ENCODE measurements at places on chromosomes 3 and 15.

DNA sequence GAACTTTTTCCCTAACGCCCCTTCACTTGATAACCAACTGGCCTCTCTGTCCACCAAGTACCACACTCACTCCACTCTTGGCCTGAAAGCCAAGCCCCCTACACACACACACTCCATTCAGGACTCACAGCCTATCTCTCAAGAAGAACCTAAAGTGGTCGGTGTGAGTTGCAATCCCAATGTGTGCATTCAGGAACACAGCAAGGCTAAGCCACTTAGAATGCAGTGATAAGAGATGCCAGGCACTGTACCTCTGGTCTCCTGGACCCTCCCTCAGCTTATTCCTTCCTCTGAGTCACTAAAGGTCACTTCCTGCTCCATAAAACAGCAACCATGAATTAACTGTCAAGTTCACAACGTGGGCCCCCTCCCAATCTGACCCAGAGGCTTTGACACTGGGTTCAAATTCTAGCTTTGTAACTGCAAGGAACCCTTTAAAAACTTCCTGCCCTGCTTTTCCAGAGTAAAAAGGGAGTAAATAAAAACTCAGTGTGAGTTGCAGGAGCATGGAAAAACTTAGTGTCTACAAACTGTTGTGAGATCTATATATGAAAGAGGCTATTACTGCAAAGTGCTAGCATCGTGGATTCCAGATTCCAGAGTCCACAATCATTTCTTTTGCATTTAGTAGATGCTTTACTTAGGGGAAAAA, 17.6 kb upstream of the KCNMB3 start:
- no peak for DNase-seq

GRCh38 chr15:61380270-61380669, 151.2 kb upstream of the RORA start:
- DNase-seq = no peak

- no peak for DNase-seq
Measured at GRCh38 chr3:127234778-127235177, 41.8 kb downstream of the PRR23E start.

DNA sequence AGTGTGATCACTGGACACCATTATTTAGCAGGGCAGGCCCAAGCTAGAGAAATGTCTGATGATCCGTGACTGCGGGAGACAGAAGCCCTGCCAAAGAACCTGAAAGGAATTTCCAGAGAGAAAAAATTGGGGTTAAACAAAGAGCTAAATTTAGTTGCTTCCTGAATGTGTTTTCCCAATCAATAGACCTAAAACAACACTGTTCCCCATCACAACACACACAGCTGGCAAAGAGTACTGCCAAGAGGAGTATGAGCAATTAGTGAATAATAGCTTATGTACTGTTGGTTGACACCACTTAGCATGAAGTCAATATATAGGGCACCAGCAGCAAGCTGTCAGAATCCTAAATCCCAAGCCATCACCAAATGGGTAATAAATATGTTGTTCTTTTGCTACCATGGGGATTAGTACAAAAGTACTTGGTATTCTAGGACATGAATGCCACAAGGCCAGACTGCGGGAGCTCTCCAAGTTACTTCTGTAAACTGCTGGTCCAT, 35.7 kb downstream of the CLK3 start:
- no peak for DNase-seq

DNA sequence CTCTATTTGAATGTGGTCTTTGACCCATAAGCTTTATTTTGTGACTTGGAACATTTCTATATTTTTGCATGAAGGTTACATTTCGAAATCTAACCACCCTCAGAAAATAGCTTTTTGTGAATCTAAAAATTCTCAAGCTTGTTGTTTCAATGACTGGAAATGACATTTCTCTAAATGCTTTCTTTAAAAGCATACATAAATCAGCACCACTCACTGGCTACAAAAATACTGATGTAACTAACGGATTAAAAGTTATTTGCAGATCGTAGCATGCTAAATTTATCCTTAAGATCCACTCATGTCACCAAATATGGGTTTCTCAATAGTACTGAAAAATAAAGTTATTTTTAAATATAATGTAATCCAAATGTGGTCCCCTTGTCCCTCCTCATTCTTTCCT, 55.2 kb upstream of the ACAN start:
- no peak for DNase-seq

GRCh38 chr3:190339130-190339529, 16.9 kb upstream of the CLDN1 start:
- DNase-seq = no peak

DNA sequence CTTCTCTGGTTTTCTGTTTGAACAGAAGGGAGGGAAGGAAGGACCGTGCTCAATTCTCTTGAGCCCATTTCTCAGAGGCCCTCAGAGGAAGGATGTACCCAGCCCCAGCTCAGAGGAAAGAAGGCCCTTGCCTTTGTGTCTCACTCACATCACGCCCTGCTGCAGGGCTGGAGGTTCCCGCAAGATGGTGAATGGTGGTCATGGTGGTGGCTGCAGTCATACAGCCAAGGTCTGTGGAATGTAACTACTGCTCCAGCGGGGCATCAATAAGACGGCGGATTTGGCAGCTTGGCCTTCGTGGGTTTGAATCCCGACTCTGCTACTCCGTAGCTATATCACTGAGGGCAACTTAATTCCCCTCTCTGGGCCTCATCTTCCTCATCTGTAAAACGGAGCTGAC, 62.9 kb downstream of the SLC6A1 start:
- no peak for DNase-seq

- no peak for DNase-seq
Measured at GRCh38 chr15:68582236-68582635, 3.4 kb downstream of the CORO2B start.

GRCh38 chr3:3902161-3902560, 102.9 kb downstream of the LRRN1 start:
- no peak for DNase-seq

GRCh38 chr3:87318617-87319021, 42.2 kb upstream of the POU1F1 start:
- no peak for DNase-seq

DNA sequence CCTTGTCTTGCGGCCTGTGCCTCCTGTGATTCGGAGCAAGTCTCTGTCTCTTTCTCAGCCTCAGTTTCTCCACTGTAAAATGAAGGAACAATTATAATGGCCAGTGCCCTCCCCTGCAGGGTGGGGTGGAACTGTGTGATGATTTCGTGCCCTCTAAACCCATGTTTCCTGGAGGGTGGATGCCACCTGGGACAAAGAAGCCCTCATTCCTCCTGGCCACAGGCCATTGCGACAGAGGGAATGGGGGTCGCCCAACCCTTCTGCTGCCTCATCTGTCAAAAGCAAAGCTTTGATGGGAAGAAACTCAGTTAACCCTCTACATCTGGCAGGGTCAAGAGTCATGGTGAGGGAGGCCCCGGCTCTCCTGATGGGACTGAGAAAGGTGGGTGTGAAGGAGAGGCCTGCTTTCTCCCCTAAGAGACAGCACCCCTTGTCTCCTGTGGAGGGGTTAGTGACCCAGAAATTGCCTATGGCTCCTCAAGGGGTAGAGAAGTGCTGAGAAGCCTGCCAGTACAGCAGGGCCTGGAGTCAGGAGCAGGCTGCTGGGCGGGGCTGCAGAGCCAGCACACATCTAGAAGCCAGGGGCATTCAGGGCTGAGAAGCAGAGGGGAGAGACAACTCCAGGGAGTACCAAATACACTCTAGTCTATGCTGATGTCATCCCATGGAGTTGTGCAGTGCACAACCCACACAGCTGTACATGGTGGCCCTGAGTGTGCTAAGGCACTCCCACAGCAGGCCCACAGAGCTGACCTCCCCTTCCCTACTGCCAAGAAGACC, 61.0 kb downstream of the PLXNA1 start:
- no peak for DNase-seq

DNA sequence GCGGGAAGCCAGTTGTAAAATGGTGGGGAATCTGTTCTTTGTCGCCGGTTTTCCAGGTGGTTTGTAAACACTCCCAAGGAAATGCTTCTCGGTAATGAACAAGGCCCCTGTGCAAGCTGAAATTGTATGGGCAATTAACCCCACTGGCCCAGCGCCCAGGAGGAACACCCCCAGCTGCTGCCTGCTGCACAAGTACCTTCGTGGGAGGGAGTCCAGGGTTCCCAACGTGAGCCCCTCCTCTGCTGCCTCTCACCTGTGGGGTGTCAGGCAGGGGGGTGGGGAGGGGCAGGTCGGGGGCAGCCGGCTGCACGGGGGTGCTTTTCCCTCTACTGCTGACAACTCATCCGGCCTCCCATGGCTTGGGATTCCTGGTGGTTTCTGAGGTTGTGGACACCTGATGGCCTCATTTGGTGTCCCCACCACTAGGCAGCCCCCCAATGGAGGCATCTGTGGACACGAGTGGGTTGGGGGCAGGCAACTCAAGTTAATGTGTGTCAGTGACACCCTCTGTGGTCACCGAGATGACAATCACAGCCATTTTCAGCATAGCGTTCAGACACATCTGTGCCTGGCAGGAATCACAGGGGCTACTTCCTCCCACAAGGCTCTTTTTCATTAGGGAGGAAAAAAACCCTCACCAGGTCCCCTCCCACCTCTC, 35.6 kb upstream of the PRR23E start:
- no peak for DNase-seq

DNA sequence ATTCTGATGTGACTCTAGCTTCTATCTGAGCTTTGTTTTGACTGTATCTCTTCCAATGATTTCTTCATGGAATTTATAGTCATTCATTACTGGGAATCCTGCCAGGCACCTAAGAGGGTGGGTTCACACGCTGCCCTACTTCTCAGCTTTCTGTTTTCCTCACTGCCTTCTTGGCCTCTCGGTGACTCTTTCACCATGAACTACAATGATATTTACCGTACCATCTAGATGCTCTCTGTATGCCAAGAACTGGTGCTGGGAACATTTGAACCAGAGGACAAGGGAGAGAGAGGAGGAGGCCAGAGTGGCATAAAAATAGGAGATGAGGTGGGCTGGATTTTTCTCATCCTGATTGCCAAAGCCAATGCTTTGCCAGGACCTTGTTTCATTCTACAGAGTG, 280.0 kb upstream of the P2RY1 start:
- DNase-seq = no peak

GRCh38 chr3:143751643-143752178, 96.6 kb downstream of the SLC9A9 start:
- no peak for DNase-seq

- DNase-seq = no peak
Measured at GRCh38 chr3:76372497-76372896, 587.1 kb upstream of the ZNF717 start.

DNA sequence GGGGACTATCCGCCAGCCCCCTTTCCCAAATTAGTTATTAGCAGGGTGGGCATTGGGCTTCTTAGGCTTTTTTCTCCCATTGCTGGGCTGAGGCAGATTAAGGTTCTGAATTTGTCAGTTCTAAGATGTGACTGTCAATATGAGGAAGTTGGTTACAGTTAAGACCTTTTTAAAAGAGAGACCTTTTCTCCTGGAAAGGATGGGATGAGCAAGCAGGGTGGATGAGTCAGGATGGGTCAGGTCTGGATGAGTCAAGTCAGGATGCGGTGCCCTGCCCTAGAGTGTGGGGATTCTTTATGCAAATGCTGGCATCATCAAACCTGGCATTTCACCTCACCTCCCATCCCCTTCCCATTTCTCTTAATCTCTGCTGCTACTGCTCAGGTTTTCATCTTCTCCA, 1.9 kb downstream of the AEN start:
- DNase-seq = no peak

DNA sequence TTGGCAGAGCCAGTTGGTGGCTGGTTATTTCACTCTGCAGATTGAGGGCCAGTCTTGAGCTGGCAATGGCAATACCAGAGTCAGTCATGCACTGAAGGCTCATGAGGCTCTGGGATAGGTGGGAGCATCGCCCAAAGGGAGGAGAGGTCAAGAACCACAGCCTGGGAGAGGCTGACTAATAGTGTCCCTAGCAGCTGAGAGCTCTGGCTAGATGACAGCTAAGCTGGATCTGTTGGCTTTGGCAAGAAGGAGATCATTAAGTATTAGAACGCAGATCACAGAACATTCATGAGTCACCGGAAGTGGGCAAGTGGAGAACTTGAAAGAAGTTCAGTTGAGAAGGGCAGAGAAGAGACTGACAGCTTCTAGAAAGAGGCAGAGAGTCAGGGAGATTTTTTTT, 521.1 kb downstream of the NR2F2 start:
- DNase-seq = no peak

GRCh38 chr3:193812791-193813500, 219.9 kb downstream of the OPA1 start:
- no peak for DNase-seq

GRCh38 chr3:64000453-64001055, 22.7 kb downstream of the PSMD6 start:
- DNase-seq = no peak

DNA sequence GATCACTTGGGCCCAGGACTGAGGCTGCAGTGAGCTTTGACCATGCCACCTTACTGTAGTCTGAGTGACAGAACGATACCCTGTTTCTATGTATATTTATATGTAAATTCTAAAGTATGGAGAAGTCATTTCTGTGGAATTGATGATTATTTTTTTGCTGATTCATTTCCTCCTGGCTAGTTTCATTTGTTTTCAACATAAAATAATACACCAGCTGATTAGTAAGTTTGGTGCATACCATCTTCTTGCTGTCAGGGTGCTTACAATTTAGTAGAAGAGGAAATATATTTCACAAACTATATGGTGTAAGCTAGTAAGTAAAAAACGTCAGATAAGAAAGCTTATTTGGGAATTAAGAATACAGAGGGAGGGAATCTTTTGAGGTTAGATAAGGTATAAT, 36.0 kb downstream of the SLC25A26 start:
- DNase-seq = no peak

DNA sequence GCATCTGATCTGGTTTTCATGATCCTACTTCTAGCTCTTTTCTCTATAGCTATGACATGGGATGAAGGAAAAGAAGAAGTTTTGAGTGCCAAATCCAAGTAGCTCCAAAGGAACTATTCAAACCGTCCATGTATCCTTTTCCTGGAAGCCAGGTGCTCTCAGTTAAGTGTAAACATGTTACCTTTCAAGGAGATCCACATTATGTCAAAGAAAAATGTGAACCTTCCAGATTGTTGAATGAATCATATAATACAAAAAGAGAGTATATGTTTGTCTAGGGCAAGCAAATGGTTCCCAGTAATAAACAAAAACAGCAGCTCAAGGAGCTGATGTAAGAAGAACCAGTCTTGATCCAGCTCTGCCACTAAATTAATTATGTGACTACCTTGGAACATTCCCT, 534.9 kb downstream of the MAGI1 start:
- no peak for DNase-seq

GRCh38 chr3:160676547-160677303, at the start of gene ARL14:
Gene ARL14 (plus strand): TSS chr3:160677160. CDS start chr3:160677347, 187 bp downstream.
- DNase-seq = no peak

GRCh38 chr3:194081826-194082225, 54.1 kb upstream of the HES1 start:
- no peak for DNase-seq

DNA sequence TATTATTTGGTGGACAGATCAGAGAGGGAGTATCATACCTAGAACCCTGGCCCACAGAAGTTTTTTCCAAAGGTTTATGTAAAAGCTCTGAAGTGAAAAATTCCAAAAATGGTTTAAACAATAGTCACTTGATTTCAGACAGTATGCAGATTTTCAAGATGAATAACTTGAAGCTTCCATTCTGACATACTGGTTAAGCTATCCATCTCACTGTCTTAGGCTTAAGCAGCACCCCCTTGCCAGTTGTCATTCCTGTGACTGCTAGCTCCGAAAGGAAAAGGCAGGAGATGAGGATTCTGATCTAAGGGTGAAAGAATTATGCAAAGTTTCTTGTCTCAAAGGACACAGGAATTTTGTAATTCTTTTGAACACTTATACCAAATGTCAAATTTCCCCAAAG, 337.5 kb upstream of the THBS1 start:
- DNase-seq = no peak

- no peak for DNase-seq
Measured at GRCh38 chr3:38227989-38228388, 37.6 kb upstream of the SLC22A13 start.

All from activated CD4-positive, alpha-beta T cell treated with anti-CD3 and anti-CD28 coated beads, Interleukin-2, amount 50 U/mL, for 1 hour (primary cell).